NT2/D1 (cell line): ENCODE measurements at places on chromosomes 13 and 19.
A peak's percentile ranks its signal among the peaks of the same experiment; 100 is the strongest.

- no peak for DNase-seq
Measured at GRCh38 chr13:99053636-99054233, 75.9 kb upstream of the DOCK9 start.

- no peak for DNase-seq
Measured at GRCh38 chr13:36370108-36370429, 23.9 kb upstream of the SPART start.

DNA sequence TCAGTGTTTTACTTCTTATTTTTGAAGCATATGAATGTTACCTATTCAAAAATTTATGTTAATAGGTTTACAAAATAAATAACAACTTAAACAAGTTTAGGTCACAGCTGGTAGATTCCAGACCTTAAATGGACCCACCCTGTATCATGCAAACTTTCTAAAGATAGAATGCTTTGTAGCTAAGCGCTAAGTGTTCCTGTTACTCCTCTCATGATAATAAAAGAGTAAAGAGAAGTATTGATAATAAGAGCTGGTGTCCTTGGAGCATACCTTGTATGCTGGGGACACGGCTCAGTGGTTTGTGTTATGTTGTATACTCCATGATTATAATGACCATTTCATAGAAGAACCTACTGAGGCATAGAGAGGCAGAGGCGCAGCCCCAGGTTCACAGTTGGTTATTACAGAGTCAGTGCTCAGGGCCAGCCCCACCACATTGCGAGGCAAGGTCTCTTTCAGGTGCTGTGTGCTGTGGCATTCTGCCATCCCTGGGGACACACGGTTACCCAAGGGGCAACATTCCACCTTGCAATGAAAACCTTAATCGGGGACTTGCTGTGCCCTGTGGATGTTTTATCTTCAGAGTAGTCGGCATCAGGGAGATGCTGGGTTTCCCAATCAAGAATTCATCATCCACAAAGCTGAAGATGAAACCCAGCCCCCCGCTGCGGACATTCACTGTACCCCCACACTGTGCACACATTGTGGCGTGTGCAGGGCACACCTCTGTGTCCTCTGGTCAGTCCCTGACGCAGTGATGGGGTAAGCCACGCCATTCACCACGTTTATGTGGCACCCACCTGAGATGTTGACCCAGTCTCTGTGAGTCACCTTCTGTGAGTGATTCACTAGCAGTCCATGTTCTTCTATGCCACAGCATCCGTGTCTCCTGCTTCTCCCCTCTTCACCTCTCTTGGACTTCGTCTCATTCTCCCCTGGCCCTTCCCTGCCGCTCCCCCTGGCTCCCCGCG is 186.7 kb downstream of the COL4A1 start:
- no peak for DNase-seq

DNA sequence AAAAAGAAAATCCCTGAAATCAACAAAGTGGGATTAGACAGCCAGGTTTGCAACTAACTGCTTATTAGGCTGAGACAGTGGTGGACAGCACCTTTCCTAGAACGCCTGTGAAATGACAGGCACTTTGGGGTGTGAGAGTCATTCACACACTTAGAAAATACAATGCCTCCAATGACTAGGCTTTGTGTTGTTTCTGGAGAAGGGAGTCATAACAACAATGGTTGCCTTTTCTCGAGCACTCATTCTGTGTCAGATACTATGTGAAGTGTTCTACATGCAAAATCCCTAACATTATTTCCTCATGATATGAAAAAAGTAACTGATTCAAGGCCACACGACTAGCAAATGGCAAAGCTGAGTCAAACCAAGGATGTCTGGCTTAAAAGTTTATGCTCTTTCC is 41.2 kb downstream of the SACS start:
- DNase-seq = no peak

GRCh38 chr13:25207291-25207810 is 35.3 kb upstream of the AMER2 start:
- DNase-seq = no peak

GRCh38 chr13:45299194-45299593 is 41.8 kb downstream of the TPT1 start:
- no peak for DNase-seq

DNA sequence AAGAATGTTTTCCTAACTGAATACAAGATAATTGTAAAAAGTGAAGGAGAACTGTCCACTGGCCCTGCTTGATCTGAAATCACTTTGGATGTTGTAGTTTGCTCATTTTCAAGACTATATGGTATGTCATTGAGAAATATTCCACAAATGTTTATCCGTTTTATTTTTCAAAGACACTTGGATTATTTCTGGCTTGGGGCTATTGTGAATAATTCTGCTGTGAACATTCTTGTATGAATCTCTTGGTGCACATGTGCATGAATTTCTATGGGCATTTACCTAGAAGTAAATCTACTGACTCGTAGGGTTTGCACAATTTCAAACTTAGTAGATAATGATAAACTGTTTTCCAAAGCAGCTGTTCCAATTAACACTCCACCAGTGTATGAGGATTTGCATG is 8.6 kb downstream of the RXFP2 start:
- DNase-seq = no peak

DNA sequence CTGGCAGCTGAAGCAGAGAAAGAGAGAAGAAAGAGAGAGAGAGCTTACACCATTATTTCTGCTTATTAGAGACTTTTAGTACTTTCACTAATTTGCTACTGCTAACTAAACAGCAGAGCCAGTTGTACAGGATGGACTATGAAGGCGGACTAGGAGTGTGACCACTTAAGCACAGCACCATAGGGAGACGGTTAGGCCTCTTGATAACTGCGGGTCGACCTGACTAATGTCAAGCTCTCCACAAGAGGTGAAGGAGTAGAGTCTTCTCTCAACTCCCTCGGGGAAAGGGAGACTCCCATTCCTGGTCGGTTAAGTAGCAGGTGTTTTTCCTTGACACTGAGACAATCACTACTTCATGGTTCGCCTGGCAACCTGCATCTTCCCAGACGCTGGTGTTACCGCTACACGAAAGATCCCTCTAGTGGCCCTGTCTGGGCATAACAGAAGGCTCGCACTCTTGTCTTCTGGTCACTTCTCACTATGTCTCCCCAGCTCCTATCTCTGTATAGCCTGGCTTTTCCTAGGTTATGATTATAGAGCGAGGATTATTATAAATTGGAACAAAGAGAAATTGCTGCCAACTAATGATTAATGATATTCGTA is 5.3 kb upstream of the PSG7 start:
- peak; percentile 1 for DNase-seq

GRCh38 chr13:77390391-77390790 is 63.5 kb upstream of the MYCBP2 start:
- DNase-seq = no peak

DNA sequence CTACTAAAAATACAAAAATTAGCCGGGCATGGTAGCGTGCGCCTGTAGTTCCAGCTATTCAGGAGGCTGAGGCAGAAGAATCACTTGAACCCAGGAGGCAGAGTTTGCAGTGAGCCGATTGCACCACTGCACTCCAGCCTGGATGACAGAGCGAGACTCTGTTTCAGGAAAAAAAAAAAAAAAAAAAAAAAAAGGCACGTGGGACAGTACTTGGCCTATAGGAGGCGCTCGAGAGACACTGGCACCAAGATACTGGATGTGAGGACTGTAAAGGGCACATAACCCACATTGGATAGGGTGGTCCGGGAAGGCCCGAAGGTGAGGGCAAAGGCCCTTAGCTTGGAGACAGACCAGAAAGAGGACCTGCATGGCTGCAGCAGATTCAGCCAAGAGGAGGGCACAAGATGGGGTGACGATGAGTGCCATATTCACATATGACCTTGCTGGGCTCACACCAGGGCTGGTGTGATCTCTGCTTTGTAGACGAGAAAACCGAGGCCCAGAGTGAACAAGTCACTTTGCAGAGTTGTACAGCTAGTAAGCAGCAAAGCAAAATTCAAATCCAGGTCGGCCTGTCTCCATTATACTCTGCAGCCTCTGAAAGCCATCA is 89.4 kb downstream of the DPF1 start:
- DNase-seq = peak; percentile 44

DNA sequence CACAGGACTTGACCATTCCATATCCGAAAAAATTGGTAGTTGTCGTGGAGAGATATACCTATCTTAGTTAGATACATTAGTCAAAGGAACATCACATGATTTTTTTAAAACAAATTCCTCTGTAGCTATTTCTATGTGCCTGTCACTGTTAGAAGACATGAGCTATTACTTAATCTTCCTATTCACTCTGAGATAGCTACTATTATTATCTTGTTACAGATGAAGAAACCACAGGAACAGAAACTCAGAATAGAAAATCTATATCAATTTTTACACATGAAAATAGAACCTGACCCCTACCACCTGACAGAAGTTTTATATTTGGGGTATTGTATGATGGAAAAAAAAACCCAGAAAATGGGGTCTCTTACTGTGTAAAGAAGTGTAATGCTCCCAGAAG is 68.9 kb upstream of the TDRD3 start:
- no peak for DNase-seq

DNA sequence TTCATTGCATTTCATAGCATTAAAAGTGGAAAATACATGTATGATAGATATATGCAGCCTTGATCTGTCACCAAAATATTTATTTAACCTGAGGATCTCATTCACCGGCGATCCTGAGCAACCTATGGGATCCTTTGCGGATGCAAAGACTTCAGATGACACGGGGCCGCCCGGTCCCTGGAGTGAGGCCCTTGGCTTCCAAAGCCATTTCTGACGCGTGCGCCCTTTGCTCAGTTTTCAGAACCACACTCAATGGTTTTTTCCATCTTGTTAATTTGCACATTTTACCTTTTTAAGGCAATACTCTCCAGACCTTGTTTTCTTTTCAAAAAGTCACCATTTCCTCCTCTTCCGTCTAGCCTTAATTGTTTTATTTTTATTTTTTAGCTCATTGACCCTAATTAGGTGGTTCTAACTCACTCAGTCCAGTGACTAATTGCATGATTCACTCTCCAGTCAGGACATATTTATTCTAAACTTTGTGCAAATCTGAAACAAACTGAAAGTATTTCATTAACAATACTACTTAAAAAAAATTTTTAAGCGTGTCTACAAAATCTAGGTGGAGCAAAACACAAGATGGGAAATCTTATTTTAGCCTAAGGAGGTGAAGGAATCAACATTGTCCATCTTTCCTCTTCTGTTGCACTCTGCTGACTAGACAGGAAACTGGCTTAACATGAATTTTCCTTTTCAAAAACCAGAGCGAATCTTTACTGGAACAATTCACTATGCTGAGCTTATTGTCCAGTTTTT is 47.9 kb downstream of the COL4A1 start:
- no peak for DNase-seq

GRCh38 chr13:59680429-59681024 is 483.2 kb downstream of the DIAPH3 start:
- DNase-seq = no peak

GRCh38 chr13:25214491-25215252 is 42.6 kb upstream of the AMER2 start:
- no peak for DNase-seq

DNA sequence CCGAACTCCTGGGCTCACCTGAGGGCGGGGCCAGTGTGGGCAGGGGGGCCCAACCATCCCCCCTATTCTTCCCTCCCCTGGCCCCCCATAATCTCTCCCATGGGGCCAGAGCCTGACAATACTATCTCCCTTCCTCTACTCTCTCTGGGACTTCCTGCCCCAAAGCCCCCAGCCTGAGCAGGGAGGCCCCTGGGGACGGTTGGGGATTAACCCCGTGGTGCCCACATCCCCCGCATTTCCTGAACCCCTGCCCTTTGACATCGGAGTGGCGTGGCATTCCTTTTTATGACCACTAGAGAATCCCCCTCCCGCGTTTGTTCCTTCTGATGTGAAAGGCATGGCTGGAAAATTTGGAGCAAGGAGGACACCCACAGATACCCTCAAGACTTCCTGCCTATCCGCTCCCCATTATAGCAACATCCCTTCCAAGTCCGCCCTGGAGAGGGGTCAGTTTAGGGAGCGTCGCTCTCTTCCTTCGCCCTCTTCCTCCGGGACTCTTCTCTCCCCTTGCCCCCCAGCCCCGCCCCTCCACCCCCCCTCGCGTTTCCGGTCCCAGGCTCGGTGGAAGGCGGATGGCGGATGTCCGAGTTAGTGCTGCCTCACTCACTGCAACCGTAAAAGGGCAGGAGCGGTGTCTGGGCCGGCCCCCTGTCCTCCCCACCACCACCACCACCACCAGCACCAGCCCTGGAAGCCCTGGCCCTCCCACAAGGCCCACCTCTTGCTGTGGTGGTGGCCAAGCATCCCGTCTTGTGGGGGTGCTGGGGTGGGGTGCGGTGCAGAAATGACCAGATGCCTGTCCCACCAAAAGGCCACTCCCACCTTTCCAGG is 1.8 kb downstream of the VASP start:
- no peak for DNase-seq

DNA sequence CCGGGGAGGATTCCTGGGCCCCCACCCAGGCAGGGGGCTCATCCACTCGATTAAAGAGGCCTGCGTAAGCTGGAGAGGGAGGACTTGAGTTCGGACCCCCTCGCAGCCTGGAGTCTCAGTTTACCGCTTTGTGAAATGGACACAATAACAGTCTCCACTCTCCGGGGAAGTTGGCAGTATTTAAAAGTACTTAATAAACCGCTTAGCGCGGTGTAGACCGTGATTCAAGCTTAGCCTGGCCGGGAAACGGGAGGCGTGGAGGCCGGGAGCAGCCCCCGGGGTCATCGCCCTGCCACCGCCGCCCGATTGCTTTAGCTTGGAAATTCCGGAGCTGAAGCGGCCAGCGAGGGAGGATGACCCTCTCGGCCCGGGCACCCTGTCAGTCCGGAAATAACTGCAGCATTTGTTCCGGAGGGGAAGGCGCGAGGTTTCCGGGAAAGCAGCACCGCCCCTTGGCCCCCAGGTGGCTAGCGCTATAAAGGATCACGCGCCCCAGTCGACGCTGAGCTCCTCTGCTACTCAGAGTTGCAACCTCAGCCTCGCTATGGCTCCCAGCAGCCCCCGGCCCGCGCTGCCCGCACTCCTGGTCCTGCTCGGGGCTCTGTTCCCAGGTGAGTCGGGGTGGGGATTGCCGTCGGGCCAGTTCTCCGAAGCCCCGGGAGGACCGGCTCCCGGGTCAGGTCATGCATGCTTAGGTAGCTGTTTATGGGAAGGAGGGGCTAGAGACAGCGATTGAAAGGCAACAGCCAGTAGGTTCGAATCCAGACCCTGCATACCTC is at the start of gene ICAM1:
ICAM1 (plus strand) TSS at position 505 of the 779 bp plus-strand sequence; CDS start at position 545, 40 bp downstream.
- DNase-seq = no peak

DNA sequence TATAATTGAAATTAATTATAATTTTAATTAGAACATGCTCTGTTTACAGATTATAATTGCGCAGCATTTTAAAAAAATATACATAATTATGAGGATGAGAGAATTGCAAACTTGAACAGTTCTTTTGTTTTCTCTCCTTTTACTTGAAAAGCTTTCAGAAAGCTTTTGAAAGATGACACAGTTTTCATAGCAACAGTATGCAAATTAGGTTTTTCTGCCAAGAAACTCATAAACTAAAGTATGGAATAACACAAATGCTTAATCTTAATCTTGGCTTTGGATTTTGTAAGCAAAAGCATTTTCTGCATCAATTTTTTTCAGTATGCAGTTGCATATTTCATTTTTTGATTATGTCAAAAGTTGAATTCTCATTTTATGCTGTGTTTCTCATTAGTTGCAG is 32.8 kb upstream of the AKAP11 start:
- DNase-seq = no peak

- no peak for DNase-seq
Measured at GRCh38 chr19:38669552-38669951, 22.1 kb downstream of the ACTN4 start.
